Suprapubic skin (tissue), 4 donors: ENCODE measurements at places on chromosomes 6 and 20. TPM values are rescaled to one million over a fixed set of nuclear protein-coding genes. Genes with fewer than 3 reads are reported as not detected.
A peak's percentile ranks its signal among the peaks of the same experiment; 100 is the strongest.

DNA sequence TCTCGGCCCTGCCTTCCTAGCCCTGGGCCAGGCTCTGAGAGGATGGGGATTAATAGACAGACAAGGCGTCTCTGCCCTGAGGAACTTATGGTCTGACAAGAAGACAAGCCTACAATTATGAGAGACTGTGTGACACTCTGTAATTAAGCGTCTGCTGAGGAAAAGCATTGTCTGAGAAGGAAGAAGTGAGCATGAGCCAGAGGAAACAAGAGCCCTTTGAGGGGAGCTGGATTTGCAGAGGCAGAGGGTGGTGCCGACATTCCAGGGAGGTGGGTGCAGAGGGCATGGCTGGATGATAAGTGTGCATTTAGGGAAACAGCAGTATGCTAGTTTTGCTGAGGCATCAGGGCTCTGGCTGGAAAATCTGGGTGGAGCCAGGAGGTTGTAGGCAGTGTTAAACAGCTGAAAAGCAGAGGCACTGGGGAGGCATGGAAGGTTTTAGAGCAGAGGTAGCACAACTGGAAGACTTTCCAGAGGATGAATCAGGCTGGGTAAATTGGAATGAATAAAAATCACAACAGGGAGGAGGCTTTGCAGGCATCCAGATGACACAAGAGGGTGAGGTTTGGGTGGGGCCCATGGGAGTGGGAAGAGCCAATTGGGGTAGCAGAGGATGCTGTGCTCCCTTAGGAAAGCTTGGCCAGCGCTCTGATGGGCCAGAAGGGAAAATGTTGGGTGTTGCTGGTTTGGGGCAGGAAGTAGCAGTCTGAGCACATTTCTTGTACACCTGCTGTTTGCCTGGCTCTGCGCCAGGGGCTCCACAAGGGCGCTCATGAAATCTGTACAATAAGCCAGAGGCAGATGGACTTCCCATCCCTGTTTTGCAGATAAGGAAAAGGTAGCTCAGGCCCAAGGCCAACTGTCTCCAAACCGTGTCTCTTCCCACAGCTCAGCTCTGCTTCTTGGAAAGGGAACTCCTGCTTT, 74.0 kb upstream of the MYL9 start:
- H3K4me3 ChIP-seq, result no peak overlapping the region
- peak overlapping the region; percentile 97 for H3K27ac ChIP-seq
- H3K27me3 ChIP-seq, result no peaks in the 10 kb centered on the region
- H3K36me3 ChIP-seq, result no peaks in the 10 kb centered on the region
- peak; percentile 85 for DNase-seq

DNA sequence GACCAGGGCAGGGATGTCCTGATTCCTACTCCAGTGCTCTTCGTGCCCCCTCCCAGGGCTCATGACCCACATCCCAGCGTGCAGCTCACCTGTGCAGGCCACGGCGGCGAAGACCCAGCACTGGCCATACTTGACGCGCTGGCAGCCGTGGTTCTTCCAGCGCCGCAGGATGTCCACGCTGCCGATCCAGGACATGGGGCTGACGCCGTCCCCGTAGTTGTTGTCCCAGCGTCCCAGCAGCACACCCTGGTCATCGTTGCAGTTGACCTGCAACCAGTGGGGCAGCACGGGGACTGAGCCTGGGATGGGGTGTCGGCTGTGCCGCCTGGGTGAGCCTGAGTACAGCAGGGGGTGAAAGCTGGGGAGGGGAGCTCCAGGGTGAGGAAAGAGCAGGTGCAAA, 18.4 kb downstream of the TGM2 start:
- H3K4me3 ChIP-seq, result no peak overlapping the region
- peaks cover 17% of the 10 kb centered on the region for H3K4me1 ChIP-seq
- H3K27ac ChIP-seq, result no peak overlapping the region
- H3K27me3 ChIP-seq, result no peaks in the 10 kb centered on the region

DNA sequence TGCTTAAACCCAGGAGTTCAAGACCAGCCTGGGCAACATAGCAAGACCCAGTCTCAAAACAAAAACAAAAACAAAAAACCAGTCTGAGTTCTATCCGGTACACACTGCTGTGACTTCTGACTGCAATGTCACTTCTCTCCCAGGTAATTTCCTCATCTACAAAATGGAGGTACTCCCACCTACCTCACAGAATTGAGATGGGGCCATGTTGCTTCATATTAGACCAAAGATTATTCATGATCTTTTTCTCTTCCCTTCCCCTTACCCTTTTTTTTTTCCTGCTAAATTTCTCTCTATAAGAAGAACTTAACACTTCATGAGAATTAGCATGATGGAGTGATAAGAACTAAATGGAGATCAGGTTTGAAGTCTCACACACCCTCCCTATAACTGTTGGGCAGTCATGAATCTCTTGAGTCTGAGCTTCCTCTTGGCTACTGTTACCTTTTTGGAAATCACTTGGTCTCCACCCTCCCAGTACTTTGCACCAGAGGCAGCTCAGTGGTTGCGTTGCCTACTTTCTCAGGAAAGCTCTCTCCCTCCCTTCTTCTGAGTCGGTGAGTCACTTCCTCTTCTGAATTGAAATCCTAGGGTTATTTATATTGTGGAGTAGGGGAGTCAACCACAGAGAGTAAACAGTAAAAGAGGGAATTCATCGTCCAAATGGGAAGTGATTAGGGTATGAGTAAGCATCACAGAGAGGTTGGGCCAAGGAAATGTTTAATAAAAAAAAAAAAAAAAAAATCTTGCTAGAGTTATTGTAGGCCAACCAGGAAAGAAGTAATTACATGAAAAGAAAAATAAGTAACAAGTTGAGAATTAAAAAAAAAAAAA, 59.9 kb upstream of the MAP7 start:
- H3K36me3 ChIP-seq, result no peaks in the 10 kb centered on the region
- peaks cover 36% of the 10 kb centered on the region for H3K4me1 ChIP-seq
- H3K27me3 ChIP-seq, result no peaks in the 10 kb centered on the region
- peak overlapping the region; percentile 59 for H3K27ac ChIP-seq
- DNase-seq, result no peak
- H3K4me3 ChIP-seq, result no peak overlapping the region

- peak overlapping the region; percentile 71 for H3K4me3 ChIP-seq
- H3K27ac ChIP-seq, result peak overlapping the region; percentile 94
Observed at GRCh38 chr6:30570263-30570662, 979 bp upstream of the ABCF1 start.

DNA sequence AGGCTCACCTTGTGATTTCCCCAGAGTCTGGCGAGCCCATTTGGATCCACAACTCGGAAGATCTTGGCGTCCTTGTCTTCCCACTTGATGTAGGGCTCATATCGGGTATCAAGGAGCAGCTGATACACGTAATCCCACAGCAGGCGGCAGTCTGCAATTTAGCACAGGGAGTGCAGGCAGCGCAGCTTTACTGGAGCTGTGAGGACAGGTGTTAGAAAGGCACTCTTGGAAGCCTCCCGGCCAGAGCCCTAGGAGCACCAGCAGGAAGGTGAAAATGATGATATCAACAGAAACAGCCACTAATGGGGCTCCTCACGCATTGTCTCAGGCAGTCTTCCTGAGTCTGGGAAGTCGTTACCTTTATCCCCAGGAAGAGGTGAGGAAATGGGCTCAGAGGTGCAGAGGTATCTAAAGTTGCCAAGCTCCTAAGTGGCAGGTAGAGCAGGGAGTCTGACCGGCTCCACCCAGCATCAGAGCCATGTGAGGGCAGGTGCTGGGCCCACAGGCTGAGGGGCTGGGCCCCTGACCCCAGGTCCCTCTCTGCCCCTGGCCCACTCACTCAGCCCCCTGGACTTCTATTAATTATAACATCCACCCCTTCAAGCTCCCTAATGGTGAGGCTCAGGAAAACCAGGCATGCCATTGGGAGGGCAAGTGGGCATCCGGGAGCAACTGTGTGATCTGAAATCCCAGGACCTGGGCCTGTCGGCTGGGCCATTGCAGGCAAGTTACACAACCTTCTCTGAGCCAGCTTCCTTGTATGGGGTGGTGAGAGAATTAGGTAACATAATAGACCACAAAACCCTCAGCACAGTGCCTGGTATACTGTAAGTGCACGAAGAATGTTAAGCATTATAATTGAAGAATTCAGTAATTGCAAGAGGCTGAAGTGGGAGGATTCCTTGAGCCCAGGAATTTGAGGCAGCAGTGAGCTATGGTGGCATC, 18.3 kb downstream of the ETV7 start:
- H3K36me3 ChIP-seq, result no peaks in the 10 kb centered on the region
- H3K4me1 ChIP-seq, result peaks cover 8% of the 10 kb centered on the region
- H3K4me3 ChIP-seq, result no peak overlapping the region
- DNase-seq, result no peak
- H3K27me3 ChIP-seq, result no peaks in the 10 kb centered on the region

- H3K4me3 ChIP-seq, result no peak overlapping the region
- H3K27ac ChIP-seq, result no peak overlapping the region
- H3K27me3 ChIP-seq, result no peaks in the 10 kb centered on the region
- no peaks in the 10 kb centered on the region for H3K36me3 ChIP-seq
- H3K4me1 ChIP-seq, result peaks cover 5% of the 10 kb centered on the region
- no peak for DNase-seq
Observed at GRCh38 chr6:156174031-156174890, 602.9 kb upstream of the ARID1B start.

GRCh38 chr6:25487012-25487411, 165.0 kb upstream of the SCGN start:
- H3K4me1 ChIP-seq, result peaks cover 8% of the 10 kb centered on the region
- no peak for DNase-seq
- no peak overlapping the region for H3K27ac ChIP-seq
- no peak overlapping the region for H3K4me3 ChIP-seq

DNA sequence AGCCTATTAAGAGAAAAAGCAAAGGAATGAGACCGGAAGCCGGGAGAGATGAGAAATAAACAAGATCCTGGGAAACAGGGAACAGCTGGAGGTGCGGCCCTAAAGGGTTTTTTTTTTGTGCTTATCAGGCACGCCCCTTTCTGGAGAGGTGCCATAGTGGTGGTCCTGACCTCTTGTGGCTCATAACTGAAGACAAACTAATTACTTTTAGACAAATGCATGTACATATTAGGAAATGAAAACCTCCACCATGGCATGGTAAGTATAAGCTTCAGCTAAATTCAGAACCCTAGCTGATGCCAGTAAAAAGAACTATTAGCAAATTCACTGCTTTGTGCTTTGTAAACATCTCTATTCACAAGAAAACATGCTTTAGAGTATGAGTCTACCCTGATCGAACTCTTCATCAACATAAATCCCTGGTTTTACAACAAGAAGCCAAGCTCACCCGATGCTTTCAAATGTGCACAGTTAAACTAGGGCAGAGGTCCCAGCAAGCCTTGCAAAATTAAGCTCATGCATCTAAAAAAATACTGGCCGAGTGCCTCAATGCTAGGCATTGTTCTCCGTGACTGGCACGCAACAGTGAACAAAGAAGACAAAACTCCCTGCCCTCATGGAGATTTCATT, 96.4 kb upstream of the MRPS10 start:
- H3K27me3 ChIP-seq, result no peaks in the 10 kb centered on the region
- peak overlapping the region; percentile 7 for H3K27ac ChIP-seq
- H3K4me3 ChIP-seq, result no peak overlapping the region
- no peak for DNase-seq
- H3K4me1 ChIP-seq, result peaks cover 15% of the 10 kb centered on the region

- peaks cover 9% of the 10 kb centered on the region for H3K27me3 ChIP-seq
- H3K4me3 ChIP-seq, result no peak overlapping the region
- no peak overlapping the region for H3K27ac ChIP-seq
Observed at GRCh38 chr20:2701671-2702081, 9.1 kb downstream of the EBF4 start.

- no peak overlapping the region for H3K4me3 ChIP-seq
- no peaks in the 10 kb centered on the region for H3K27me3 ChIP-seq
- no peak for DNase-seq
- no peak overlapping the region for H3K27ac ChIP-seq
- no peaks in the 10 kb centered on the region for H3K4me1 ChIP-seq
- no peaks in the 10 kb centered on the region for H3K36me3 ChIP-seq
Observed at GRCh38 chr6:156279261-156279969, 497.8 kb upstream of the ARID1B start.

DNA sequence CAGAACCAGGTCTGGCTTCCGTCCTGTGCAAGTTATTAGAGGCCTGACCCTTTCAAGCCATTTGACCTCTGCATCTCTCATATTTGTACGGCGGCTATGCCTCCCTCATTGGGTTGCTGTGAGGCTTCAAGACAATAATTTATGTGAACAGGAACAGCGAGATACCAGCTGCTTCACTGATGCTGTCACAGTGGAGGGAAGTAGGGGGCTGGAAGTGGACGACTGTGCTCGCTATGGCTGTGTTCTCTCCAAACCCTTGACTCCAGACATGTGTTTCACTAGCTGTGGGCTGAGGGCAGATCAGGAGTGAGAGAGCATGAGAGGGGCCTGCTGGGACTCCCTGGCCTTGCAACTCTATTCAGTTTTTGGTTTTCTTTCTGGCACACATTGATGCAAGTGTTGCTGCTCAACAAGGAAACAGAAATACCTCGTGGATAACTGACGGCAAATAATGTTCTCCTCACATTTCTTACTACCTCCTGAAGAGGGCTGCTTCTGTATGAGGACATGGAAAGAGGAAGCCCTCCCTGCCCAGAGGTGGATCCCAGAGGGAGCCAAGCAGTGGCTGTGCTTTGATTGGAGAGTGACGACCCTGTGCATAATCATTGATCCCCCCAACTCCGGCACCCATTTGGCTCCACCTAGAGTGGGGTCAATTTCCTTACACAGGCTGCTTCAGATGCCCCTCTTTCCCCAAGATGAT, 34.7 kb upstream of the SCP2D1 start:
- no peaks in the 10 kb centered on the region for H3K36me3 ChIP-seq
- DNase-seq, result no peak
- H3K4me3 ChIP-seq, result no peak overlapping the region
- no peak overlapping the region for H3K27ac ChIP-seq
- H3K27me3 ChIP-seq, result no peaks in the 10 kb centered on the region

DNA sequence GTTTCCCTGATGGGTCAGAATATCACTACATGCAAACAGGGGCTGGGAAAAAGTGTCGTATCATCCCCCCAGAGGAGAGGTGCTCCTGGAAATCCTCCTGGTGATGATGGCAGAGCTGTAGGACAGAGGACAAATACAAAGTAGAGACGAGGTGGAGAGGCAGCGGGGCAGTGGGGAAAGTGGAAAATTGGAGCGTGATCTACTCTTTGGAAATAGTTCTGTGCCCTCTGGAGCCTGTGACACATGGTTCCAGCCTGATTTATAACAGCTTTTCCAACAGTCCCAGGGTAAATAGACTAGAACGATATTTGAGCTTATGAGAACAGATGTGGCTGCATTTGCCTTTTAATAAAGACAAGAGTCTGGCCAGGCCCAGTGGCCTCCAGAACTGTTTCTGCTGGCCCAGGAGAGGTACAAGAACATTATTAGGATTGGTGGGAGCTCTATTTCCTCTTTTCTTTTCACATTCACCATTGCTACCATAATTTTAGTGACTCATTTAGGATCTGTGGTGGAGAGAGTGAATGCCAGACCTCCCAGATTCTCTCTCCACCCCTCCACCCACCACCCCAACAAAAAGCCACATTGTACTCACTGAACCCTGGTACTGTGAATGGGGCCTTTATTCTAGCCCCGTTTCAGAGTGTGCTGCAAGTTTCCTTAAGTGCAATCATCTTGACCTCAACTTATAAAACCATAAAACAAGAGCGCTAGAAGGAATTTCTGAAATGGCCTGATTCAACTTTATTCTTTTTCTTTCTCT, 78.3 kb downstream of the BTBD3 start:
- no peak for DNase-seq
- H3K27ac ChIP-seq, result no peak overlapping the region
- H3K4me1 ChIP-seq, result no peaks in the 10 kb centered on the region

GRCh38 chr6:158257425-158257759, 54.9 kb upstream of the TULP4 start:
- H3K27ac ChIP-seq, result no peak overlapping the region
- H3K4me1 ChIP-seq, result peaks cover 24% of the 10 kb centered on the region
- H3K4me3 ChIP-seq, result no peak overlapping the region
- DNase-seq, result no peak

EMILIN3 gene
- 7.5 TPM for total RNA-seq

FAM135A gene
- total RNA-seq, result 64.7 TPM
